ENCODE measurements at places on chromosomes 6 and 20.
A peak's percentile ranks its signal among the peaks of the same experiment; 100 is the strongest.

- no peak for DNase-seq
These were observed 727.3 kb downstream of the MAFB start for GRCh38 chr20:39961637-39962244.

DNA sequence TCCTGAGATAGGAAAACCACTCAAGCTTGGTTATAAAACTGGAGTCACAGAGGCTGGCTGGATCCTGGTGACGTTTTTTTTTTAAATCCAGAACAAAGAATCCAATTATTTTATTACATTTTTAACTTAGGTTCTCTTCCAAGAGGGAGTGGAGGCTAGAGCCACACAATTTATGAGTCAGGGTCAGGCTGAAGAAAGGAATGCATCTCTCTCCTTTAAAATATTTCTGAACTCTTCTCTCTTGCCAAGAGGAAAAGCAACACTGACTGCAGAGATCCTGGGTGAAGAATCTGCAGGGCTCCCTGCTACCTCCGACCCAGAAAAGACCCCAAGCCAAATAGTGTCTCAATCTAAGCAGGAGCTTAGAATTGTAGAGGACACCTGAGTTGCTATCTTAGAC, 88.5 kb upstream of the SSTR4 start:
- no peak for DNase-seq

- no peak for DNase-seq
These were observed 11.0 kb upstream of the TCP11 start for GRCh38 chr6:35152067-35152707.

DNA sequence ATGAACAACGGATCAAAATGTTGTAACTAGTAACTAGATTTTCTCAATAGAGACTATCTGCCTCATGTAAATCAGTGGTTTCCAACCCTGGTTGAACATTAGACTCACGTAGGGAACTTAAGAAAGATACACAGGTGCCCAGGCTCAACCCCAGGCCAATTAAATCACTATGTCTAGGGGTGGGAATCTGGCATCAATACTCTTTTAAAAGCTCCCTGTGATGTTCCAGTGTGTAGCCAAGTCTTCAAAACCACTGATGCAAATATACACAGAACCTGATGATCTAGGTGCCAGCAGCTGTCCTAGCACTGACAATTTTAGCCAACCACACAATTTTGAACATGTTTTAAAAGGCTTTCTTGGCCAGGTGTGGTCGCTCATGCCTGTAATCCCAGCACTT, 128.7 kb downstream of the TBC1D32 start:
- DNase-seq, result no peak

DNA sequence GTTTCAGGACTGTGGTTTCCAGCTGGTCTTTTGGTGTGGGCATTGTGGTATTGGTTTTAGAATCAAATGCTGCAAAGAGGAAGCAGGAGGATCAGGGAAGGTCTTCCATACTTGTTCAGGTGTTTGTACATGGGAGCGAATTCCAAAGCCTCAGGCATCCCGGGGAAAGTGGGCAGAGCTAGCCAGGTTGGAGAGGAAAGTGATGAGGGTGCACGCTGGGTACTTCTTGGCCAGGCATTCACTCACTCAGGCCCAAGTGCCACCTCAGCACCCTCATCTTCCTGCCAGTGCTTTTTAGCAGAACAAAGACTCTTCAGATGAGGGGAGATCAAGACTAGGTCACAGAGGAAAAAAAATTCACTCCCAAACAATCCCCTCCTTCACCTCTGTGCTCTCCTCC, 241.1 kb upstream of the TBX18 start:
- DNase-seq, result no peak

- DNase-seq, result no peak
These were observed 37.4 kb downstream of the IL22RA2 start for GRCh38 chr6:137136065-137136464.

DNA sequence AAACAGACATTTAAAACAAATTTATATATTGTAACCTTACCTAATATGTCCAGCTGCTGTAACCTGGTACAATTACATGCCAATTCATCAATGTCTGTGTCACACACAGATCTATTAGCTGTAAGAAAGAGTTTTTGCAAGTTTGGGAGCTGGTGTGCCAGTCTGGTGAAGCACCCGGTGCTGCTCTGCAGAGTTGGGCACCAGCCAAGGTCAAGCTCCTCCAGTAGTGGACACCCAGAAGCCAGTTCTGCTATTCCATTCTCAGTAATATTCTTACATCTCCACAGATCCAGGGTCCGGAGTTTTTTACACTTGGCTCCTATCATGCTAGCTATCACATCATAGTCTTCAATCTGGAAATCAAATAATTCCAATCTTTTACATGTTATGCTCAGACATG, 41.0 kb downstream of the POU3F2 start:
- DNase-seq, result no peak

DNA sequence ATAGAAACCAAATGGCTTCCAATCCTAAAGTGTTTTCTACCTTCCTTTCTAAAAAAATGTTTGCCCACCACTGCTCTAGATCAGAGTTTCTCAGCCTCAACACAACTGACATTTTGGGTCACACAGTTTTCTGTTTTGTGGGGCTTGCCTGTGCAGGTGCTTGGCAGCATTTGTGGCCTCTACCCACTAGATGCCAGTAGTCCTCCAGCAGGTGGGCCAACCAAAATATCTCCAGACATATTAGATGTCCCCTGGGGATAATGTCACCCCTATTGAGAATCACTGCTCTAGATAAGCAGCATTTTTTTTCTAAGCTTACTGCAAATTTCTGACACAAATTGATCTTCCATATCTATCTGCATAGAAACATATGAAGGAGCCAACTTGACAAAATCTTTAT, 26.3 kb upstream of the EPM2A start:
- DNase-seq, result no peak

DNA sequence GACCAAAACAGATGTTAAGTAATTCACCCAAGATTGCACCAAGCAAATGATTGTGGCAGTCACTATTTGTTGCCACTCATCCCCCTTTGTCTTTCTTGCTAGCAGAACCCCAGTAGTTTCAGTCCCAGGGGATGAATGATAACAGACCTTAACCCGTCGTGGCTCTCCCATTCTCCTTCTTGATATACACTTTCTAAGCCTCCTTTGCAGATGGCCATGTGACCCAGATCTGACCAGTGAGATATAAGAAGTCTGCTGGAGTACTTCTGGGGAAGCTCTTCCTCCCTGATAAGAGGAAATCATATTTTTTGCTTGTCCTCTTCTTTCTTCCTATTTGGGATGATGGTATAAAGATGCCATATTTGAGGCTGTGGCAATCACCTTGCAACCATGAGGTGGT, 9.6 kb upstream of the SH3BGRL2 start:
- no peak for DNase-seq

DNA sequence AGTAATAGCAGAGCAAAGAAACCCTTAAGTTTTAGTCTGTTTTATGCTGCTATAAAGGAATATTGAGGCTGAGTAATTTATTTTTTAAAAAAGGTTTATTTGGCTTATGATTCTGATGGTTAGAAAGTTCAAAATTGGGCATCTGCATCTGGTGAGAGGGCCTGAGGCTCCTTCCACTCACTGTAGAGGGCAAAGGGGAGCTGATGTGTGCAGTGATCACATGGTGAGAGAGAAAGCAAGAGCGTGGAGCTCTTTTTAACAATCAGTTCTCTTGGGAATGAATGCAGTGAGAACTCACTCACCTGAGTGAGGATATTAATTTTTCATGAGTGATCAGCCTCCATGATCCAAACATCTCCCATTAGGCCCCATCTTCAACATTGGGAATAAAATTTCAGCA, 36.4 kb upstream of the SAMD3 start:
- no peak for DNase-seq

DNA sequence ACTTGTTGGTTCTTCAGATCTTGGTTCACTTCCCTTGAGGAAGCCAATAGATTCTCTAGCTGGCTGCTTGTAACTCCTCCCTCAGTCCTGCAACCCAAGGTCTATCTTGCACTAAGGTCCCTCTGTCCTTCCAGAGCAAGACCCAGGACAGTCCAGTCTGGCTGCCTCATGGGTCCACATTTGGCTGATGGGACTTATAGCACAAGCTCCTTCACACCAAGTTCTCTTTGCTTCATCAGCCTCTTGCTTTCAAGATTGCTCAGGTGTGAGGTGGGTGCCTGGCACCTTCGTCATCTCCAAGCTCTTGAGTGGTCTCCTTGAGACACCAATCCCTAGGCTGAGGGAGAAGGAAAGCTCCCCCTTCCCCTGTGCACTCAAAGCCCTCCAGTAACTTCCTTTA, 28.3 kb downstream of the NSFL1C start:
- no peak for DNase-seq

- no peak for DNase-seq
These were observed 43.1 kb downstream of the UST start for GRCh38 chr6:148789948-148790347.

DNA sequence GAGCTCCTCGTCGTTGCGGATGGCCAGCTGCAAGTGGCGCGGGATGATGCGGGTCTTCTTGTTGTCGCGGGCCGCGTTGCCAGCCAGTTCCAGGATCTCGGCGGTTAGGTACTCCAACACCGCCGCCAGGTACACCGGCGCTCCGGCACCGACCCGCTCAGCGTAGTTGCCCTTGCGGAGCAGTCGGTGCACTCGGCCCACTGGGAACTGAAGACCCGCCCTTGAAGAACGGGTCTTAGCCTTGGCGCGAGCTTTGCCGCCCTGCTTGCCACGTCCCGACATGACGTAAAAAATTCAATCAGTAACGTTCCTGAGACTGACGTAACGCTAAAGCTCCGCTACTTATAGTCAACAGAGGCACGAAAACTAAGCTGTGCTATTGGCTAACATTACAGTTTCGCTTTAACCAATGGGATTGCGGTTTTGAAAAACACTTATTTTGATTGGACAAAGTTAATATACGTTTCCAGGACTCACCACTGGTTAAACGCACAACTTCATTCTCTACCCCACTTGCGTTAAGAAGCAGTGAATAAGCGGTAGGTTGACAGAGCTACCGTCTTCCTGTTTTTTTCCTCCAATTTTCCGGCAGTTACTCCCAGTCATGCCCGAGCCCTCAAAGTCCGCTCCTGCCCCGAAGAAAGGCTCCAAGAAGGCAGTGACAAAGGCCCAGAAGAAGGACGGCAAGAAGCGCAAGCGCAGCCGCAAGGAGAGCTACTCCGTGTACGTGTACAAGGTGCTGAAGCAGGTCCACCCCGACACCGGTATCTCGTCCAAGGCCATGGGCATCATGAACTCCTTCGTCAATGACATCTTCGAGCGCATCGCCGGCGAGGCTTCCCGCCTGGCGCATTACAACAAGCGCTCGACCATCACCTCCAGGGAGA, 73.9 kb downstream of the OR2B2 start:
- DNase-seq, result peak; percentile 96

- DNase-seq, result no peak
These were observed 320.9 kb upstream of the SASH1 start for GRCh38 chr6:148021699-148022098.

DNA sequence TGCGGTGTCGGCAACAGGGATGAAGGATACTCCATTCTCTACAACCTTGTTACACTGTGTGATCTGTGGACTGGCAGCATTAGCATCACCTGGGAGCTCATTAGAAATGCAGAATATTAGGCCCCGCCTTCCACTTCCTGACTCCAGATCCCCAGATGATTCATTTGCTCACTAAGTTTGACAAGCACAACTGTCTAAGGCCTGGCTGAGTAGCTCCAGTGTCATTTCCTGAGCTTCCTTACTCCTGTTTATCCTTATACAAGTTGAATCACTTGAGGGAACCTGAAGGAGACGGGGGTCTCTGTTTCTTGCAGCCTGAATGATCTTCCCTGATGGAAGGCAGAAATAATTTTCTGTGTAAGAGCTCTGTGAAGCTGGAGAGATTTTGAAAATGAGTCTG, 32.7 kb upstream of the PROKR2 start:
- DNase-seq, result no peak

GRCh38 chr6:161226009-161226964, 47.6 kb downstream of the AGPAT4 start:
- no peak for DNase-seq

GRCh38 chr20:51512645-51513044, 29.9 kb downstream of the NFATC2 start:
- no peak for DNase-seq

GRCh38 chr6:170073846-170074245, 217.0 kb downstream of the DLL1 start:
- DNase-seq, result no peak

- DNase-seq, result no peak
These were observed 10.3 kb downstream of the AARS2 start for GRCh38 chr6:44302856-44303255.
